Suppressor macrophage treated with lipopolysaccharide for 4 hours (primary cell): ENCODE measurements at places on chromosomes 7 and 10.

DNA sequence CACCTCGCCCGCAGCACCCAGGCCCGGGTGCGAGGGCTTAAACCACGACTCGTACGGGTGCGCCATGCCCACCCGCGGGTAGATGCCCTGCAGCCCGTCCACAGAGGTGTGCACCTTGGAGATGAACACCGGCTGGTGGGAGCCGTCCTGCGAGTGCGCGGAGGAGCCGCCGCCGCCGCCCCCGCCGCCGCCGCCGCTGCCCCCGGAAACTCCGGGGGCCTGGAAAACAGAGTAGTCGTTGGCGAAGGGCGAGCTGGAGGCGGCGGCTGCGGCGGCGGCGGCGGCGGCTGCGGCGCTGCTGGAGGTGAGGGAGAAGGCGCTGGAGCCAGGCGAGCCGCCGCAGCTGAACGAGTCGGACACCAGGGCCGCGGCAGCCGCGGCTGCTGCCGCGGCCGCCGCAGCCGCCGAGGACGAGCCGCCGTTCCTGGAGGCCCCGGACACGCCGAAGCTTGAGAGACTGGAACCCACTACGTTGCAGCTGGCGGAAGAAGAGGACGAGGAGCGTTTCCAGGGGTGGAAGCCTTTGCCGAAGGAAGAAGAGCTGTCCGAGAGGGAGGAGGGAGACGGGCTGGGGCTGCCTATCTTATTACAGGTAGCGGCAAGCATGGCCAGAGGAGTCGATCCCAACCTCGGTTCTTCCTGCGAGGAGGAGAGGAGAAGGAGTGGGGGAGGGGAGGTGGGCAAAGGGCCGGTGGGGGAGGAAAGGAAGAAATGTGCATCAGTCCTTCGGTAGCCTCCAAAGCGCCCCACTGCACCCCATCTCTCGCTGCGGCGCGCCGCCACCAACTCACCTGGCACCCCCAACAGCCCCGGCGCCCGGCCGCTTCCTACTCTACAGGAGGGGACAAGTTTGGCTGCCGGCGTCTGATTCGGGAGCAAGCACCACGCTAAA is 1.3 kb downstream of the SP8 start:
- DNase-seq, result peak; percentile 20

- no peak for DNase-seq
Measured at GRCh38 chr10:132537684-132538001, at the start of gene INPP5A. INPP5A (plus strand) TSS chr10:132537787; CDS start chr10:132538097, 310 bp downstream.

DNA sequence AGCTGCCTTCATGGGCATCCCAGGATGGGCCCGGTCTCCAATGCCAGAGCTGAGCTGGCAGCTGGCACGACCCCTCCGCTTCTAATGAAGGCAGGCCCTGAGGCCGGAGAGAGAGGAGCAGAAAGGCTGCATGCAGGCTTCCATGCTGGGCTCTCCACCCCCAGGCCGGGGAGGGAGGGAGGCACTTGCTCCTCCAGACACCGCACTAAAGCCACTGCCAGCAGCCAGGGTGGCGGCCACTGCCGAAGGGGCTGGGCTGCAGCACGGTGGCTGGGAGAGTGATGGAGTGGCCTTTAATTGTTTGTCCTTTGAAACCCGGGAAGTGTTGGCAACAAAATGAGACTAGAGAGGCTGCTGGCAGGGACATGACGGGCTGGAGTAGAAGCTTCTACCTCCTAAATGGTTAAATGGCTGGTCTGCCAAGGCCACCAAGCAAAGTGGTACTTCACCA is 236.5 kb downstream of the SKAP2 start:
- no peak for DNase-seq

DNA sequence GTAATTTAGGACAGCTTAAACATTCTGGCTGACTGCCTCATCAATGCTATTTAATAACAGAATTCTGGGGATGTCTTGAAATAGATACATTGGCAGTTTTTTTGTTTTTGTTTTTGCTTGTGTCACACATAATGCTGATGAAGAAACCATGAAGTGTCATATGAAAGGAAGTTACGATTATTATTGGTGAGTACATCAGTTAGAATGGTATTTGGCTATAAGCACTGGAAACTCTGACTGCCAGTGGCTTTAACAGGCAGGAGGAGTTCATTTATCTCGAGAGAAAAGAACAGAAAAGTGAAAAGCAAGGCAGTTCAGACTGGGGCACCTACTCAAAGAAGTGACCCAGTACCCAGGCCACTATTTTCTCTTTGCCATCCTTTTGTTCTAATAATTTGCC is 18.1 kb downstream of the LSM8 start:
- DNase-seq, result no peak

DNA sequence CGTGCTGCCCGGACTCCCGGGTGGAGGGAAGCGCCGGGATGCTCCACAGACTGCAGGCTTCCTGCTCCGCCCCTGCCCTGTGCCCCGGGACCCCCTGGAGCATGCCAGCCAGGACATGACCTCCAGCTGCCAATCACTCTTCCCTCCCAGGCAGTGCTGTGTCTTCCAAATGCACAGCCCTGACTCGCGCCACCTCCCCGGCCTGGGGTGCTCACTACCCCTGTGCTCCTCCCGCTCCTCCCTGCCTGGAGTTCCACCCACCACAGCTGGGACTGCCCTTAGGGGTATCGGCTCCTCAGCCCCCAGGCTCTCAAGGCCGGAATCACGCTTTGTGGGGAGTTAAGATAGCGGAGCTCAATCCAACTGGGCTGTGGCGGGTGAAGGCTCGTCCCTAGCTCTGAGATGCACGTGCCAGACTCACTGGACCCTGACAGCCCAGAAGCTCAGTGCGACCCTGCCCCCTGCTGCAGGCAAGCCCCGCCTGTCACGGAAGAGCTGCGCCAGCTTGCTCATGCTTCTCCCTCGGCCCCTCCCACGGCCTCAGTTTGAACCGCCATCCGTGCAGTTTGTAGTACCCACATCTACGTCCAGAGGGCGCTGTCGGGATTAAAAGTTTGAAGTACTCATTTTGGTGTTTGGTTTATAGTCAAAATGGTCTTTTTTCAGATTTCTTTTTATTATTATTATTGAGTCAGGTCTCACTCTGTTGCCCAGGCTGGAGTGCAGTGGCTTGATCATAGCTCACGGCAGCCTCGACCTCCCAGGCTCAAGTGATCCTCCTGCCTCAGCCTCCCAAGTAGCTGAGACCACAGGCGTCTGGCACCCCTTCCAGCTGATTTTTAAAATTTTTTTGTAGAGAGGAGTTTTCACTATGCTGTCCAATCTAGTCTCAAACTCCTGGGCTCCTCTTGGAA is 142.5 kb upstream of the TCERG1L start:
- peak; percentile 75 for DNase-seq

- DNase-seq, result peak; percentile 3
Measured at GRCh38 chr7:55409482-55410225, 44.5 kb downstream of the LANCL2 start.

- DNase-seq, result no peak
Measured at GRCh38 chr10:57468894-57469432, 798.7 kb downstream of the IPMK start.

DNA sequence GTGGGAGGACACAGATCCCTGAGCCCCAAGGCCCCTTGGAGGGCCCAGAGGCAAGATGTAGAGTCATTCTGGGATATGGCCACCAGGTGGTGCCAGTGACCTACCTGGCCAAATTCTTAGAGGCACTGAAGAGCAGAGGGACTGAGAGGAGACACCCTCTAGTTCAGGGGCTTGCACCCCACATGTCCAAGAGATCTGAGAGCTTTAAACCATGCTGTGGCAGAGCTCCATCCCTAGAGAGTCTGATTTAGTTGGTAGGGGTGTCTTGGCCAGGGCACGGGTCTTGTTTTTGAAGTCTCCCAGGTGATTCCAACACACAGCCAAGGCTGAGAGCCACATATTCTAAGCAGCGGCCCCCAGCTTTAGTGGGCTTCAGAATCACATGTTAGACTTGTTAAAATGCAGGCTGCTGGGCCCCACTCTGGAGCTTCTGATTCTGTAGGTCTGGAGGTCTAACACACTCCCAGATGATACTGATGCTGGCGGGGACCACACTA is 52.5 kb downstream of the PRF1 start:
- DNase-seq, result peak; percentile 76

DNA sequence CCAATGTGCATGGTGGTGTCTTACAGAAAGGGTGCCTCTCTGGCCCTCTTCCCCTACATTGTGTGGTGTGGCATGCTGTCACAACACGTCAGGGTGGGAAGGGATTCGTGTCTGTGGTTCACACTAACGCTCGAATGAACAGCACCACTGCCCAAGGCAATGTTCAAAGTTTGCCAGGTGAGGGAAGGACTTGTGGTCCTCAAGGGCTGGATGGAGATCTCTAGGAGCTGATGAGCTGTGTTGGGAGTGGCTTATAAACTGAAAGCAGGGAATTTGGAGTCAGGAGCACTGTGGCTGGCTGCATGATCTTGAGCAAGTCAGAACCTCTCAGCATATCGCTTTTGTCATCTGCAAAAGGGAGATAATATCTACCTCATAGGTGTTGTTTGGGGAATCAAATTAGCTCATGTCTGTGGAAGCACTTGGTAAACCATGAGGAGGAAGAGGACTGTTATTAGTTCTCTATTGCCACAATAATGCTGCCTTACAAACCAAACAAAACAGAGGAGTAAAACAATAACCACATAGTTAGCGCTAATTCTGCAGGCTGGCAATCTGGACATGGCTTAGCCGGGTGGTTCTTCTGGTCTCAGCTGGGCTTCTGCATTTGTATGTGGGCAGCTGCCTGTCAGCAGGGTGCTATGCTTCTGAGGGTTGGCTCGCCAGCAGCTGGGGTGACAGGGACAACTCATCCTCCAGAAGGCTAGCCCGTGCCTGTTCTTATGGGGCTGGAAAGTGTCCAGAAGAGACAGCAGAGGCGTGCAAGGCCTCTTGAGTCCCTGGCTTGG is 22.9 kb upstream of the C10orf105 start:
- no peak for DNase-seq
